Right atrium auricular region (tissue), 2 donors: ENCODE measurements at places on chromosomes 16 and 17. TPM values are rescaled to one million over a fixed set of nuclear protein-coding genes. Genes with fewer than 3 reads are reported as not detected.

The CTCF gene
- total RNA-seq: 31.6 TPM

The CASKIN2 gene
- total RNA-seq: 18.3 TPM

DNA sequence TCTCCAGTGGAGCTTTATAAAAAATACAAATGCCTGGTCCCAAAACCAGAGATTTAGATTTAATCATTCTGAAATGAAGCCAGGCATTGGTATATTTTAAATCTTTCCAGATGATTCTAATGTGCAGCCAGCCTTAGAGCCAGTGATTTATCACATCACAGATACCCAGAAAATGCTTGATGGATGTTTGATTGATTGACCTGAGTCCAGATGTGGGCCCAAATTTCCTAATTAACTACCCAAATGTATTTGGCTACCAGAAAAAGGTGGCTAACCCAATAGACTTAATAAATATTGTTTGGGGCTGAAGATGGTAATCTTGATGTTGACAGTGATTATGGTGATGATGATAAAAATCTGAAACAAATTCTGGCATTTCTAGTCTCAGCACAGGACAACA lies 93.1 kb downstream of the ABCC12 start:
- no peak for DNase-seq

DNA sequence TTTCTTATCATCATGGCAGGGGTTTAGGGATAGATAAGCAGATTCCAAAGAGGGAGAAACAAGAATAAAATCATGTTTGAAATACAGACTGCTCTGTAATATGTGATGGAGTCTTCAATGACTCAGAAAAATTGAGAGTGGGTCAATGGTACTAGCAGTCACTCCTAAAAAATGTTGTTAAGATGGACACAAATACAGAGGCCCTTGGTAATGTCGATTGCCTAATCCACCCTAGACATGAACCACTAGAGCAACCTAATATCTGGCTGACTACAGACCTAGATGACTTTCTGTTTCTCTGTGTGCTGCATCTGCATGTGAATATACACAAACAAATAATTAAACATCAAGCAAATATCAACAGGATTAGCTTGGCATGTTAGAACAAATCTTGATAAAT lies 135.8 kb downstream of the CDH8 start:
- no peak for DNase-seq

DNA sequence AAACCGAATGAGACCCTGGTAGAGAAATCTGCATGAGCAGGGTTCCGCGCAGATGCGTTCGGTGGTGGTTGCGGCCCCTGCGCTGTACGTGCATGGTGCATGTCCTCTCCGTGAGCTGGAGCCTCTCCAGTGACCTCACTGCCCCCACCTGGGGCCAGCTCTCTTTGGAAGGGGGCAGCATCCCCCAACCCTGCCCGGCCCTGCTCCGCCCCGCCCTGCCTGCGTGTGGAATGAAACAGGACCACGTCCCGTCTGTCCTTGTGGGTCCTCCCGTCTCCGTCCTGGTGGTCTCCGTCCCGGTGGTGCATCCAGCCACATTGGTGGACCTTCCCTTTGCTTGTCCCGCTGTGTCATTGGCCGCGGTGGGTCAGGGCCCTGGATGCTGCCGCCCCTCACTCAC lies 84.9 kb downstream of the AMFR start:
- no peak for DNase-seq

DNA sequence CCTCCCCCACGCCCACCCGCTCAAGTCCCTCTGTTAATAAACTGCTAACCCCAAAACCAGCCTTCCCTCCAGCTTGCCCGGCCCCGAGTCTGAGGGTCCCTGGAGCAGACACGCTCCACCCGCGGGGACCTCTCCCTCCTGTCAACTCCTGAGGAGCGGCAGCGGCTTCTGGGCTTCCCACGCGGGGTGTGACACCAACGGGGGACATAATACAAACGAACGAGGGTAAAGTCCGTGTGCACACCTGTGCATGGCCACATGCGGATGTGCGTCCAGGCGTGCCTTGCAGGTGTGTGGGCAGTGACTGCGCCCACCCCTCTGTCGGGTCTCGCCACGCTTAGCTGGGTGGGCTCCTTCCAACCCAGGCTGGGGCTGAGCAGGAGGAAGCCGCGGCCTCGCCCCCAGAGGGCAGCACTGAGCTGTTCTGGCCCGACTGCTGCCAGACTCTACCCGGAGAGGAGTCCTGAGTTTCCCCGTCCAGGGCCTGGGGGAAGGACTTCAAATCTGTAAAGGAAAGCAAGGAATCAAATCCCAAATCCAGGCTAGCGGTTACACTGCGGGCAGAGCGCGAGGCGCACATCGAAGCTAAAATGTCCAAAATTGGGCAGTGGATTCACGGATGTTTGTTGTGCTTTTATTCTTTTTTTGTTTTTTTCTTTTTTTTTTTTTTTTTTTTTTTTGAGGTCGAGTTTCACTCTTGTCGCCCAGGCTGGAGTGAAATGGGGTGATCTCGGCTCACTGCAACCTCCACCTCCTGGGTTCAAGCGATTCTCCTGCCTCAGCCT lies 24.2 kb upstream of the KRT17 start:
- DNase-seq: peak; percentile 86

- no peak for DNase-seq
Observed at GRCh38 chr17:55822028-55822427, 71.2 kb downstream of the PCTP start.

GRCh38 chr16:6804461-6804860 lies 528.2 kb upstream of the RBFOX1 start:
- DNase-seq: no peak

The MARF1 gene
- 17.1 TPM for total RNA-seq

GRCh38 chr16:28623172-28623711 lies 13.4 kb upstream of the SULT1A1 start:
- no peak for DNase-seq

DNA sequence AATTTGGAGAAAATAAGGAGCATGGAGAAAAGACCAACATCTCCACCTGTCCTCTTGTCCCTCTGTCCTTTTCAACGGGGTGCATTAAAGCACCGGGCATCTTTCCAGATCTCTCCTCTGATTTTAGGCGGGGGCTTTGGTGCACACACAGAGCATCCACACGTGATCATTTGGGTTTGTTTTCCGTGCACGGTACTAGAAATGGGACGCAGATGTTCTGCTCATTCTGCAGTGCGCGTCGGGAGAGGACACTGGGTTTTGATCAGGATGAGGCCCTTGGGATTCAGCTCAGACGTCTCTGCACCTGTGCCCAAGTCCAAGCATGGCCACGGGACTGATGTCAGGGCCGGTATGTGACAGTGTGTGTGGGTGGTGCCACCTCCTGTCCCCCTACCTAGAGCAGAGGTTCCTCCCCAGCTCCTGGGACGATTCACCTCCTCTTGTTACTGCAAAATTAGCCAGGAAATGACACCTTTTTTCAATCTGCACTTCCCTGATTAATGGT lies 31.9 kb downstream of the PDIA2 start:
- DNase-seq: no peak

DNA sequence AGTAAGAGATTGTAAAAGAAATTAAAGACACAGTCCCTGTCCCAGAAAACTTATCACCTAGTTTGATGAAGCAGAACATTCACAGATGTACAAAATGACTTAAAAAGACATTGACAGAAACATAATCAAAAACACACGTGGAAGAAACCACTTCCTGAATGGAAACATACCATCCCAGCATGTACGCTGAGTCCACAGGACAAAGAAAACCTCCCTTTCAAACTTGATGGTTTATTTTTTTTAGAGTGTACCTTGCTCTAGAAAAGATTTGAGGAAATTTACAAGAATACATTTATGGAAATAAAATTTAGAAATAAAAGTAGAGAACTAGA lies 140.9 kb downstream of the PMP22 start:
- no peak for DNase-seq

DNA sequence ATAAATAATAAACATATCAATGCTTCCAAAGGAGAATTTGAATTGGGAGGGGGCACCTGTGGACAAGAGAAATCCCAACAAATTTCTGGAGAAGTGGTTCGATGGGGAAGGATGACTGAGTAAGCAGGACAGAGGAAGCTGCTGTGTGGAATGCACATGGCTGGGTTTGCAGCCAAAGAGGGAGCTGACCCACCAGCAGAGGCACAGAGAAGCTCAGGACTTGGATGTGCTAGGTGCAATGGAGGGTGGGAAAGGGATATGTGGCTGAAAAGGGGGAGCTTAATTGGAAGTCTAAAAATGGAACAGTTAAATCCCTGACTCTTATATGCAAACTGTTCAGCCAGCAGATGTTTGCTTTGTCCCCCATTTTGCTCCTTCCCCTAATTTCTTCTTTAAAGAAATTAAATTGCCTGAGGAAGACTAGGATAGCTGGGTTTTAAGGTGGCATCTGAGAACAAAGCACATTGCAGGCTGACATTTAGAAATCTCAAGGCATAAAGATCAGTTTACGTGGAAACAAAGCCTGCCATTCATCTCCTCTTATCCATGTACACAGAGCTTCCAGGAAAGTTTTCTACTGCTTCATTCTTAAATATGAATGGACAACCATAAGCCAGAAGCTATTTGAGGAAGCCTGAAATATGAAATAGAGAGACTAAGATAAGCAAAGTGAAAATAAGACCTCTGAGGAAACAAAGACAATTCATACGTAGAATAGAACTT lies 23.0 kb upstream of the TNS4 start:
- no peak for DNase-seq

The TBC1D3G gene
- not detected for total RNA-seq

The KRTAP4-9 gene
- not detected for total RNA-seq

GRCh38 chr17:50175035-50175807 lies 9.4 kb downstream of the SGCA start:
- no peak for DNase-seq

The PRSS22 gene
- total RNA-seq: not detected

GRCh38 chr17:75481194-75482068 lies 25.0 kb downstream of the TMEM94 start:
- DNase-seq: no peak

The CMTM2 gene
- total RNA-seq: not detected

The PRPF8 gene
- total RNA-seq: 144 TPM

- no peak for DNase-seq
Observed at GRCh38 chr16:70157477-70158260, 15.9 kb upstream of the CLEC18C start.

DNA sequence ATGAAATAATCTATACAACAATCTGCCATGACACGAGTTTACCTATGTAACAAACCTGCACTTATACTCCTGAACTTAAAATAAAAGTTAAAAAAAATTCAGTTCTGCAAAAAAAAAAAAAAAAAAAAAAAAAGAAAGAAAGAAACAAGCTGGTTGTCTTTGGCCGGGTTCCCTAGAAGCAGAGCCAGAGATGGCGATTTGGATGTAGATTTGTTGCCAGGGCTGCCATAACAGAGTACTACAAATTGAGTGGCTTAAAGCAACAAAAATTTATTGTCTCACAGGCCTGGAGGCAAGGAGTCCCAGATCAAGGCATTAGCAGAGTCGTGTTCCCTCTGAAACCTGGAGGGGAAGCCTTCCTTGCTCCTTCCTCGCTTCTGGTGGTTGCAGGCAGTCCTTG lies 20.4 kb downstream of the SYT17 start:
- DNase-seq: no peak

DNA sequence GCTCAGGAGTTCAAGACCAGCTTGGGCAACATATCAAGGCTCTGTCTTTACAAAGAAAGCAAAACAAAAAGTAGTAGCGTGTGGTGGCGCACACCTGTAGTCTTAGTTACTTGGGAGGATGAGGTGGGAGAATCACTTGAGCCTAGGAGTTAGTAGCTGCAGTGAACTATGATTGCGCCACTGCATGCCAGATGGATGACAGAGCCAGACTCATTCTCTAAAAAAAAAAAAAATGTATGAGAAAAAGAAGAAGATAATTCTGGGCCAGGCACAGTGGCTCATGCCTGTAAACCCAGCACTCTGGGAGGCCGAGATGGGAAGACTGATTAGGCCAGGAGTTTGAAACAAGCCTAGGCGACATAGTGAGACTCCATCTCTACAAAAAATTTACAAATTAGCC lies 28.5 kb downstream of the STAT5B start:
- no peak for DNase-seq

DNA sequence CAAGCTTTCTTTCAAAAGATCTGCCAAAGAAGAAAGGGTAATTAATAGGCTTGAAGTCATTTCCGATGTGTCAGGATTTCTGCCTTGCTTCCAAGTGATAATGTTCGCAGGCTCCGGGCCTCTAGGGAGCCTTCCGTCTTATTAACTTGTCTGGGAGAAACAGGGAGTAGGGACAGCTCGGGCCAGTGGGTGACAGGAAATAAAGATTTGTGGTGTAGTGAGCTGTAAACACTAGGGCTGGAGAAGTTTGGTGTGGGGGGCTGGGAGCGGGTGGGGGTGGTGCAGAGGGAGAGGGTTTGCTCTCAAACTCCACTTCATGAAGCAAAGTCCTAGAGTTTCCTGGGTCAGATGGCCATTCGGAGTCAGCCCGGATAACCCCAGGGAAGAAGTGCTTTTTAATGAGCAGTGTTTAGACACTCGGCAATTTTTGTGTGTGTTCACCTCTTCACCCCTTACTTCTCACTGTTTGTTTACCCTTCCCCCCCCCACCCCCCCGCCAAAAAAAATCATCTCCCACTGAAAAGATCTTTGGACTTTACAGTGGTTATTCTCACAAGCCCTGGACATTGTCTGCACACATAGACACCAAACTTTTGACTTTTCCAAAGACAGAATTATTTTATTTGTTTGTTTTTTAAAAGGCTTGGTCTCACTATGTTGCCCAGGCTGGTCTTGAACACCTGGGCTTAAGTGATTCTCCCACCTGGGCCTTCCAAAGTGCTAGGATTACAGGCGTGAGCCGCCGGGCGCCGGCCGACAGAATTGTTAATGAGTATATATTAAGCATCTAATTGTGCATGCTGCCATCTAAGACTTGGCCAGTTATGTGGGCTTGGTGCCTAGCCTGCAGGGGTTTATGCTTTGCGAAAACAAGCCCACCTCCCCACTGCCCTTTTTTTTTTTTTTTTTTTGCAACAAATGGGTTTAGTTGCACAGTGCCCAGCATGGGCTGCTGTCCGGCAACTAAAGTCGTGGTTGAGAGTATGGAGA lies 196.4 kb downstream of the CCDC182 start:
- no peak for DNase-seq

DNA sequence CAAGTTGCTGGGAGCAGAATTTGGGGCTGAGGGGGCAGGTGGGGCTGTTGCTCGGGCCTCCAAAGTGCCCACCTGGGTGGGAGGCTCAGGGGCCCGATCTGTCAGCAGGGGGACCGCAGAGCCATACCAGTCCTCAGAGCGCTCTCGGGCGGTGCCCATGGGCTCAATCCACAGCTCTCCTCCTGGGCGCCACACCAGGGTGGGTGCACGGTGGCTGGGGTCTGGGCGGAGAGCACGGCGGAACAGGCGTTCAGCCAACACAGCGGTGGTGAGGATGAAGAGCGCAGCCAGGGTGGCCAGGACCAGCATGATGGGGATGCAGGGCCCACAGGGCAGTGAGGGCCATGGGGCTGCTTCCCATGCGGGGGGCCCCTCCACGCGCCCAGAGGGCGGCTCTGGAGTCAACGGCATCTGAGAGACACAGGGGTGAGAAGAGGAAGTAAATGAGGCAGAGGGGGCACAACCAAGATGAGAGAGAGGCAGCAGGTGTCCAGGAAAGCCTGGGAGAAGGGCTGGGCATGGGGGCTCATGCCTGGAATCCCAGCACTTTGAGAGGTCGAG lies 1.2 kb downstream of the C16orf54 start:
- DNase-seq: no peak

The CFAP52 gene
- total RNA-seq: not detected

- no peak for DNase-seq
Observed at GRCh38 chr16:24151482-24151939, 104.6 kb upstream of the CACNG3 start.
